ENCODE measurements at places on chromosomes 7 and 10.
A peak's percentile ranks its signal among the peaks of the same experiment; 100 is the strongest.

- no peak for DNase-seq
These were observed 39.0 kb downstream of the PPP1R3C start for GRCh38 chr10:91593834-91594233.

DNA sequence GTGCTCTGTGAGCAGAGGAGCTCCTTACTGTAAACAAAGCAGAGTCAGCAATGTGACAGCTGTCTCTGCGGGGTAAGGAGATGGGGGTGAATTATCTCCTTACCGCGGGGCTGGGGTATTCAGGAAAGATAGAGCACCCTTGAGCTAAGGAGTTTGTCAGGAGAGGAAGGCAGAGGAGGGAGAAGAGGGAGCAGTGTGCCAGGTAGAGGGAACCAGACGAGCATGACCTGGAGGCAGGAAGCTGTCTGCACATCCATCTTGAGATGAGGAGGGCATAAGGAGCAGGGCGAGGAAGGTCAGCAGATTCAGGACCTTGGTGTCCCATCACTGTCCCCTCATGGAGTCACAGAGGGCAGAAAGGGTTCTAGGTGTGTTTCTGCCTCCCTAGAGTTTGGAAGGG lies 32.5 kb upstream of the GPR26 start:
- DNase-seq, result no peak

GRCh38 chr7:28298870-28299518 lies 113.3 kb upstream of the CREB5 start:
- peak; percentile 39 for DNase-seq

GRCh38 chr7:33558549-33559323 lies 346.6 kb upstream of the BMPER start:
- no peak for DNase-seq

- no peak for DNase-seq
These were observed 582.6 kb downstream of the CALN1 start for GRCh38 chr7:71829515-71829914.

GRCh38 chr7:30468791-30469190 lies 9.8 kb downstream of the NOD1 start:
- DNase-seq, result no peak

DNA sequence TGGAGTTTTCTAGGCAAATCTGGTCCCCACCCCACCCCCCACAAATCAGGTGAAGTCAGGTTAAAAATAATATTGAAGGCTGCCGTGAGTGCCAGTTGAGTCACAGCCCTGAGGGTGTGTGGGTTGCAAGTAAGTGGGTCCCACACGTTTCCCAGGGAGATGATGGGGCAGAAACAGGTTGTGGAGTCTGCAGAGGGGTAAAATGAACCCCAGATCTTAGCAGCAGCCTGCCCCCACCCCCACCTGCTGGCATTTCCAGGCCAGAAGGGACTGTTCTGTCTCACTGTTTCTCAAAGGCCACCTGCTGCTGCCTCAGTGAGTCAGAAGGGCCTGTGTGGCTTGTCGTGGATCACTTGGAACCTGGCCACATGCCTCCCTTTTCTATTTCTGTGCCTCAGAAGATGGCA lies 59.8 kb upstream of the SMNDC1 start:
- DNase-seq, result no peak

DNA sequence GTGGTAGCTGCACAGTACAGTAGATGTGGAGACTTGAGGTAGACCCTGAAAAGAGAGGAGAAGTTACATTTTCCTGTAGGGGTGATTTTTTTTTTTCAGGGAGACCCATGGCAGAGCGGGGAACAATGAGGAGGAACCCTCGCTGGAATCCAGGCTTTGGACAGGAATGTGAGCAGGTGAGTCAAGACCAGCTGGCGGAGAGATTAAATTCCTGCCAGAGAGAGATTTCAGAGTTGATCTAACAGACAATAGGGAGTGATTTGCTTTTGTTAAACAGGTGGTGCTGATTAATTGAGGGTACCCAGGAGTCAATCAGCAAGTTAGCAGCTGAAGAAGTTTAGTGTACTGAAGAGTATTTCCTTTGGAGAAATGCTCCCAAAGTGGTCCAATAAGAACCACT lies 41.6 kb upstream of the MINDY3 start:
- no peak for DNase-seq

DNA sequence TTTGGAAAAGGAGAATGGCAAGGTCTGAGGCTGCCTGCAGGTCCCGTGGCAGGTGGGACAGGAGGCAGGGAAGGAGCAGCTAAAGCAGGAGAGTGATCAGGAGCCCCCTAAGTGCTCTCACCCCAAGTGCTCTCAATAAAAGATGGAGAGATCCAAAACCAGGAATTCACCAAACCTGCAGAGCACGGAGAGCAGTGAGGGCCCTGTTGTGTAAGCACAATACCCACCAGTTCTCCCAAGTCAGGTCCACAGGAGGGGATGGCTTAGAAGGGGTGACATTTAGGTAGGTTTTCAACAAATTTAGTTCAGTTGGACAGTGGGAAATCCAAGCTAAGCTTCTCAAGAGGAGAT lies 40.8 kb downstream of the GNA12 start:
- no peak for DNase-seq

DNA sequence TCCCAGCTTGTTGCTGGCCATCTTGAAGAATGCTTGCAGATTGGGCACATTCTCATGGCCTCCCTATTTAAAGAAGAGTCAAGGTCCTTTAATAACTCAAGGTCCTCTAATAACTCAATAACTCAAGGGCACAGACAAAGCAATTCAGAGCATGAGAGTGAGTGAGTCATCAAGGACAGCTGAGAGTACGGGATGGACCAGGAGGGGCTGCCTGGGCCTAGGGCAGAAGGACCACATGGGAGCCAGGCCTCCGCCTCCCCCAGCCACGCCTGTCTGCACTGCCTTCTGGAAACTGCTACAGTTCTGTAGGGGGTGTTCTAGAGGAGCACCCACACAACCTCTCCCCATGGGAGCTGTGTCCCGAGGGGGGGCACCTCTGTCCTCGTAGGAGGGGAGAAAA lies 48.9 kb downstream of the ZNF503 start:
- DNase-seq, result no peak

DNA sequence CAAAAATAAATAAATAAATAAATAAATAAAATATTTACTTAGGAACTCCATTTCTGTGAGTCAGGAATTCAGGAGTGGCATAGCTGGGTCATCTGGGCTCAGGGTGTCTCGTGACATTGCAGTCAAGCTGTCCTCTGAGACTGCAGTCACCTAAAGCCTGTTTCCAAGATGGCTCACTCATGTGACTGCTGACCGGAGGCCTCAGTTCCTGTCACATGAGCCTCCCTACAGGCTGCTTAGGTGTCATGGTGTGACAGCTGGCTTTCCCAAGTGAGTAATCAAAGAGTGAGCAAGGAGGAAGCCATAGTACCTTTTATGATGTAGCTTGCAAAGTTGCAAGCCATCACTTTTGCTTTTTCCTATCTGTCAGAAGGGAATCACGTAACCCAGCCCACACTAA lies 128.6 kb upstream of the KCTD7 start:
- DNase-seq, result no peak

DNA sequence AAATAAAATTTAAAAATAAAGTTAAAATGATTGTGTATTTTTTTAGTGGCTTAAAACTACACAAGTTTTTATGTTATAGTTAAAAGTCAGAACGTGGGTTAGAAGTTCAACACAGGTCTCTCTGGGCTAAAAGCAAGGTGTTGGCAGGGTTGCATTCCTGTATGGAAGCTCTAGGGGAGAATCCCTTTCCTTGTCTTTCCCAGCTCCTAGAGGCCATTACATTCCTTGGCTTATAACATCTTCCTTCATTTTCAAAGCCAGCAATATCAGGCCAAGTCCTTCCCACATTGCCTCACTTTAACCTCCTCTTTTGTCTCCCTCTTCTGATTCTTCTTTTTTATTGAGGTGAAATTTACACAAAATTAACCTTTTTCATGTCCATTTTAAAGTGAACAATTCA lies 52.4 kb upstream of the EEPD1 start:
- no peak for DNase-seq

- DNase-seq, result no peak
These were observed 85.7 kb upstream of the INHBA start for GRCh38 chr7:41788556-41788955.

GRCh38 chr10:68721673-68722335 lies 765 bp downstream of the CCAR1 start:
- no peak for DNase-seq

DNA sequence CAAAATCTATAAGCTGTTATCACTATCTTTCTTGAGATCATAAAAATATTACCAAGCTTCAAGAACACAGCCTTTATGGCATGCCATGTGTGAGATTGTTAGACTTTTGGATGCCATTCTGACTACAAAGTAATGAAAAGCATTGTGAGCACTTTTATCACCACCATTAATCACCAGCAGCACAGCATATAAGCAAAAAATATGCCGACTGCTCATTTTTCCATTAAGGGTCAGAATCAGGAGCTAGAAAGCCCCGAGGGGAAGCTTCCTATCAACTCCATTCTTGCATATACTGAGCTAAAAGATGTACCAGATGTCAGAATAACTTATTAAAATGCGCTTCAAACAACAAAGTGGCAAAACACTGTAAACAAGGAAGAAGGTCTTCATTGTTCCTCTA lies 114.3 kb downstream of the LMBR1 start:
- no peak for DNase-seq

DNA sequence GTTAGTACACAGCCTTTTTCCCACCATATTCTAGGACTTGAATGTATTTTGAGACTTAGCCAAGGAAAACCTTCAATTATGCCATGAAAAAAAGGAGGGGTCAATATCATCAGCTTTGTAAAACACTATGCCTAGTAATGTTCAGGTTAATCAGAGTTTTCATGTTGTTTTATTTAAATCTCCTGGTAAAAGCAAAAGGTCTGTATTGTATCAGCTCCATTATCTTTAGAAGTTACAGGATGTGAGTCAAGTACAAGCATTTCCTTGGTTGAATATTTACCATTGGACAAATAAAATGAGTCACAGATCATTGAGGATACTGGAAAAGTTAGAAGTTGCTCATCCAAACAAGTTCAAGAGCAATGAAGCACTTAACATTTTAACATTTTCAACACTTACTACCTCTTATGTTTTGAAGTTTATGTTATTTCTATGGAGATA lies 89.9 kb upstream of the CAPZA2 start:
- peak; percentile 87 for DNase-seq

DNA sequence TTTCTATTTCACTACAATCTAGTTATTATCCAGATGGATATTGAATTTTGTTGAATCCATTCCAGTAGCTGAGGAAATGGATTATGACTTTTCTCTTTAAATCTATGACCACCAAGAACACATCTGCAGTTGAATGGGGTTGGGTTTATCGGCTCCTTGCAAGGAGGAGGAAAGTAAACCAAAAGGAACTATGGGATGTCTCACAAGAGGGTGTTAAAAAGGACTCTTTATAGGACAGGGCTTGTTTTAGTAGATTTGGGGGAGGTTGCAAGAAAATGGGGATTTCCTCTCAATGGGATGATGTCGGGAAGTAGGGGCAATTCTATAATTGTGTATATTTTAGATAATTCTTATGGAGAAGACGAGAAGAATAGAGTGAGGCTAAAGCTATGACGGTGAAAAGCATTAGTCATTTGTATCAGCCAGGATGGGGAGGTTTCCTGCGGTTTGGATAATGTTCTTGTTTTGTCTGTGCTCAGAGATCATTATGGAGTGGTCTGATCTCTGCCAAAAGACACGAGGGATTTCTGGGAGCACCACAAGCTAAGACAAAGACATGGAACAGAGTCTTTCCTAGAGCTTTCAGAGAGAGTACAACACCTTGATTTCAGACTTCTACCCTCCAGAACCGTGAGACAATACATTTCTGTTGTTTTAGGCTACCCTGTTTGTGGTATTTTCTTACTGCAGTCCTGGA lies 5.3 kb upstream of the LRRC61 start:
- no peak for DNase-seq

GRCh38 chr7:143003393-143004051 lies 23.4 kb downstream of the OR9A2 start:
- peak; percentile 39 for DNase-seq

- DNase-seq, result no peak
These were observed 16.5 kb upstream of the NT5C3A start for GRCh38 chr7:33079096-33079495.

DNA sequence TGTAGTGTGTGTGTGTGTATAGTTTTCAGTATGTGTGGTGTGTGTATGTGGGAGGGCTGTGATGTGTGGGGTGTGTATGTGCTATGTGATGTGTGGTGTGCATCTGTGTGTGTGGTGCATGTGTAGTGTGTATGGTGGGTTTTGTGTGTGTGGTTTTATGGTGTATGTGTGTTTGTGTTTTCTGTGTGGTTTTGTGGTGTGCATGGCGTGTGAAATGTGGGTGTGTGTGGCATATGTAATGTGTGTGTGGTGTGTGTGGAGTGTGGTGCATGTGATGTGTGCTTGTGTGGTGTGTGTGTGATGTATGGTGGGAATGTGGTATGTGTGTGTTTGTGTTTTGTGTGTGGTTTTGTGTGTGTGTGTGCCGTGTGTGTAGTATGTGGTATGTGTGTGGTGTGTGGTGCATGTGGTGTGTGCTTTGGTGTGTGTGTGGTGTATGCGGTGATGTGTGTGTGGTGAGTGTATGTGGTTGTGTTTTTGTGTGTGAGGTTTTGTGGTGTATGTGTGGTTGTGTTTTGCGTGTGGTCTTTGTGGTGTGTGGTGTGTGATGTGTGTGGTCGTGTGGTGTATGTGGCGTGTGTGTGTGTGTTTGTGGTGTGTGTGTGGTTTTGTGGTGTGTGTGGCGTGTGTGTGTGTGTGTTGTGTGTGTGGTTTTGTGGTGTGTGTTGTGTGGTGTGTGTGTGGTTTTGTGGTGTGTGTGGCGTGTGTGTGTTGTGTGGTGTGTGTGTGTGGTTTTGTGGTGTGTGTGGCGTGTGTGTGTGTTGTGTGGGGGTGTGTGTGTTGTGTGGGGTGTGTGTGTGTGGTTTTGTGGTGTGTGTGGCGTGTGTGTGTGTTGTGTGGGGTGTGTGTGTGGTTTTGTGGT lies 18.0 kb upstream of the PPP2R2D start:
- DNase-seq, result no peak

DNA sequence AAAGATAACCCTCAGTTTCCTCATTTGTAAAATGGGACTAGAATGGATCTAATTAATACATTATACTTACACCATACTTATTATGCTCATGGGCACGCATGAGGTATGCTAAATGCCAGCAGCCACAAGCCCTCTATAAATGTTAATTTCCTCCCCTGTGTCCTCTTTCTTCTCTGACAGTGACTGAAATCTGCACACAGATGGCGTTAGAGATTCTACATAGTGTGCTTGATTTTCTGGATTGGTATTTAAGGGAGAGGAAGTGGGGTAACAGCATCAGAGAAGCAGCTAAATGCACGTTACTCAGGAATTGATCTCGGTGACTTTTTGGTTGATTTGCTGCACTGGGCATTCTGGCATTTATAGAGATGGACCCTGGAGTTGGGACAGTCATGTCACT lies 568.5 kb downstream of the CALN1 start:
- DNase-seq, result no peak

- no peak for DNase-seq
These were observed 175.1 kb downstream of the NEURL1 start for GRCh38 chr10:103668351-103669242.

GRCh38 chr10:82883603-82884002 lies 1008.6 kb downstream of the NRG3 start:
- DNase-seq, result no peak

DNA sequence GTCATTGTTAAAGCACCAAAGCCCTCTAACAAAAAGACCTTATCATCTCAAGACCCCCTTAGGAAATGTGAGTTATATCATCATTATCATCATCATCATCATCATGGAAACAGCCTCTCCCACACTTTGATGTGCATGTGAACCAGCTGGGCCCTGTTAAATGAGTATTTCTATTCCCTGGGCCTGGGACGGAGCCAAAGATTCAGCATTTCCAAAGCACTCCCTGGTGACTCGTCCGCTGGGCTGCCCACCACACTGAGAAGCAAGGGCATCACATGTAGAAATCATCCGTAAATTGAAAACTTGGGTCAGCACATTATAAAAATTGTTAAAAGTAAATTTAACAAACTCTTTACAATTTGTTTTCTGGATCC lies 88.6 kb downstream of the PTPRN2 start:
- DNase-seq, result no peak

Measured in SW 1271 (cell line).